ENCODE measurements at places on chromosomes 16 and 17.

- no peak for DNase-seq
Measured at GRCh38 chr17:39198186-39198566, 707 bp upstream of the CACNB1 start.

GRCh38 chr17:68306819-68307218 is 15.5 kb downstream of the ARSG start:
- no peak for DNase-seq

- no peak for DNase-seq
Measured at GRCh38 chr17:75067856-75068255, 19.9 kb upstream of the SLC16A5 start.

DNA sequence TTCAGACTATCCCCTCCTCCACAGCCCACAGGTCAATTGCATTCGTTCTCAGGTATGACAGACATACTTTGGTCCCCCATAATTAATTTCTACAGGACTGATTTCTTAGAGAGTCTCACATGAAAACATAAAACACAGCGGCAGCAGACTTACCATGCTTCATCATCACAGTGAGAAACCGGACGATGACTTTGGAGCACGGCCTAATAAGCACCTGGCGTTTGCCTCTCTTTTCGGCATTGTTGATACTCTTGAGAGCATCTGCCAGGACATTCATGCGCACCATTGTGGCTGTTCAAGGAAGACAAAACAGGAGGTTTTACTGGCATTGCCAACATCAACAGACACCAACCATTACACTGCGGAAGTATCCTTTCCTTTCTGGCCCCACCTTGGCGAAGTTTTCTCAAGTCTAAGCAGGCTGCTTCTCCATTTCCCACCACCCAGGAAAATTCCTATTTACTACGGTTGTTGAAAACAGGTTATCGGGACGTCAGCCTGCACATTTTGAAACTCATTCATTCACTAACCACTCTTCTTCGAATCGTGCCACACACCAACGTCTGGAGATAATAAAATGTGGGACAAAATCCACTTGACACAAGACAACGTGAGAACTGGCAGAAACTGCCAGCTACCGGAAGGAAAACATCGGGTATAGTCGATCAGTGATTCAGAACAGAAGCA is 1.2 kb downstream of the RPS15A start:
- no peak for DNase-seq

GRCh38 chr17:57966875-57967274 is 11.7 kb upstream of the CUEDC1 start:
- peak; percentile 36 for DNase-seq

- no peak for DNase-seq
Measured at GRCh38 chr17:35129973-35130351, 8.5 kb downstream of the FNDC8 start.

DNA sequence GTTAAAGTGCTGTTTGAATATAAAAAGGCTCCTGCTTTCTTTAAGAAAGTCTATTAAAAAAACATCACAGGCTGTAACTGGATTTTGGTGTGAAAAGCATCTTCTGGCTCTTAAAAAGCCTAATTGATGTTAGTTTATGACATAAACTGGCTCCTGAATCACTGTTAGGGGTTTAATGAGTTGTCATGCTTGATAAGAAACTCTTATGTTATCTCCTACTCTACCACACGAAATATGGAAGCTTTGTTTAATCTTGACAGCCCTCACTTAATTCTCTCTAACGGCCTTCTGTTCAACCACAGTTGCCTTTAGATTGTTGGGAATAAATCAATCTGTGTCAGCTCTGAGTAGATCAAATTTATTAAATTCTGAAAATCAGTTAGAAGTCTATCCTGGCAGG is 51.5 kb downstream of the CPPED1 start:
- DNase-seq = no peak

GRCh38 chr17:75592348-75593020 is 4.9 kb downstream of the MYO15B start:
- no peak for DNase-seq

DNA sequence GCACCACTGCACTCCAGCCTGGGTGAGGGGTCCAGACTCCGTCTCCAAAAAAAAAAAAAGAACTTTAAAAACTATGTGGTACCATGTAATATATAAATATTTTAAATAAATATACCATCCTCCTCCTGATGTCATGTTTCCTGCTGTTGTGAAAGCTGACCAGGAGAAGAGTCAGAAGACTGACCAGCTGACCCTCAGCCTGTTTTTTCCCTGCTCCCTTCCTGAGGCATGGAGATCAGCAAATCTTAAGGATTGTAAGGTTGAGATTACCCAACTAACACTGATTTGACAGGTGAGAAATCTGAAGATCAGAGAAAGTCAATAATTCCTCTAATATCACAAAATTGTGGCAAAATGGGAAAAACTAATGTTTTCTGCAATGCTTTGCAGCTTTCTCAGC is 18.1 kb downstream of the NCOR1 start:
- no peak for DNase-seq

- DNase-seq = no peak
Measured at GRCh38 chr17:38509772-38510420, 81.6 kb downstream of the ARHGAP23 start.

- DNase-seq = no peak
Measured at GRCh38 chr16:88602091-88602490, 31.9 kb downstream of the ZC3H18 start.

DNA sequence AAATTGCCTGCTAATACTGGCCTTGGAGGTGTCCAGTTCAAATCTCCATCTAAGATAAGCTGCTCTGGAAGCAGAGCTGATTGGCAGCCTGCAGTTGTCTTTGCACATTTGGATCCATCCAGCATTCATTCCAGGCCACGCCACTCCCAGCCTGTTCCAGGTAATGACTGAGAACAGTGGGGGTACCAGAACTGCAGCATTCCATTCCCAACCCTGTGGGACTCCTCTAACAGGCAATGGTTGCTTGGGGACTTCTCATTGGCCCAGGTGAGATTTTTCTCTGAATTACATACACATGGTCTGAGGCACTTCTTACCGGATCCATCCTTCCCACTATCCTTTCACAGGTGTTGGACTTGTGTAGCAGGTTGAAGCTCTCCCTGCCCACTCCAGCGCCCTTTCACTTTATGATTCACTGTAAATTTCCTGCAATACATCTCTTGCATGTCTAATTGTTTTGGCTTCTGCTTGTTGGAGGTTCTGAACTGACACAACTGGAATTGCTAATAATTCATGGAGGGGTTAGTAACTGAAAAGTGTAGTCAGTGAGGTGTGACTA is 206.1 kb upstream of the ZFHX3 start:
- no peak for DNase-seq

DNA sequence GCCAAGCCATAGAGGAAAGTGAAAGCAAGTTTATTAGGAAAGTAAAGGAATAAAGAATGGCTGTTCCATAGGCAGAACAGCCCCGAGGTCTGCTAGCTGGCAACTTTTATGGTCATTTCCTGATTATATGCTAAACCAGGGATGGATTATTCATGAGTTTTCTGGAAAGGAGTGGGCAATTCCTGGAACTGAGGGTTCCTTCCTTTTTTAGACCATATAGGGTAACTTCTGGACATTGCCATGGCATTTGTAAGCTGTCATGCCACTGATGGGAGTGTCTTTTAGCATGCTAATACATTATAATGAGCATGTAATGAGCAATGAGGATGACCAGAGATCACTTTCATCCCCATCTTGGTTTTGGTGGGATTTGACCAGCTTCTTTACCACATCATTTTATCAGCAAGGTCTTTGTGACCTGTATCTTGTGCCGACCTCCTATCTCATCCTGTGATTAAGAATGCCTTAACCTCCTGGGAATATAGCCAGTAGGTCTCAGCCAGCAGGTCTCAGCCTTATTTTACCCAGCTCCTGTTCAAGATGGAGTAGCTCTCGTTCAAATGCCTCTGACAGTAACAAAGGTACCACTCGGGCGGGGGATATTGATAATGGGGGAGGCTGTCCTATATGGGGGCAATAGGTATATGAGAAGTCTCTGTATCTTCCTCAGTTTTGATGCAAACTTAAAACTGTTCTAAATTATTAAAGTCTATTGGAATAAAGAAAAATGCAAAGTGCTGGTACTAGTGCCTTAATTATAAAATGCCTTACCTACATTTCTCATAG is 38.9 kb upstream of the HELZ start:
- DNase-seq = no peak

- DNase-seq = no peak
Measured at GRCh38 chr16:86794216-86794864, 216.0 kb downstream of the FOXL1 start.

GRCh38 chr17:28665994-28666393 is 4.0 kb downstream of the SUPT6H start:
- no peak for DNase-seq

GRCh38 chr17:76474894-76475293 is 7.5 kb downstream of the AANAT start:
- no peak for DNase-seq

GRCh38 chr16:11135464-11135973 is 120.5 kb downstream of the SOCS1 start:
- peak; percentile 89 for DNase-seq

GRCh38 chr16:23494188-23494587 is 16.1 kb downstream of the GGA2 start:
- no peak for DNase-seq

DNA sequence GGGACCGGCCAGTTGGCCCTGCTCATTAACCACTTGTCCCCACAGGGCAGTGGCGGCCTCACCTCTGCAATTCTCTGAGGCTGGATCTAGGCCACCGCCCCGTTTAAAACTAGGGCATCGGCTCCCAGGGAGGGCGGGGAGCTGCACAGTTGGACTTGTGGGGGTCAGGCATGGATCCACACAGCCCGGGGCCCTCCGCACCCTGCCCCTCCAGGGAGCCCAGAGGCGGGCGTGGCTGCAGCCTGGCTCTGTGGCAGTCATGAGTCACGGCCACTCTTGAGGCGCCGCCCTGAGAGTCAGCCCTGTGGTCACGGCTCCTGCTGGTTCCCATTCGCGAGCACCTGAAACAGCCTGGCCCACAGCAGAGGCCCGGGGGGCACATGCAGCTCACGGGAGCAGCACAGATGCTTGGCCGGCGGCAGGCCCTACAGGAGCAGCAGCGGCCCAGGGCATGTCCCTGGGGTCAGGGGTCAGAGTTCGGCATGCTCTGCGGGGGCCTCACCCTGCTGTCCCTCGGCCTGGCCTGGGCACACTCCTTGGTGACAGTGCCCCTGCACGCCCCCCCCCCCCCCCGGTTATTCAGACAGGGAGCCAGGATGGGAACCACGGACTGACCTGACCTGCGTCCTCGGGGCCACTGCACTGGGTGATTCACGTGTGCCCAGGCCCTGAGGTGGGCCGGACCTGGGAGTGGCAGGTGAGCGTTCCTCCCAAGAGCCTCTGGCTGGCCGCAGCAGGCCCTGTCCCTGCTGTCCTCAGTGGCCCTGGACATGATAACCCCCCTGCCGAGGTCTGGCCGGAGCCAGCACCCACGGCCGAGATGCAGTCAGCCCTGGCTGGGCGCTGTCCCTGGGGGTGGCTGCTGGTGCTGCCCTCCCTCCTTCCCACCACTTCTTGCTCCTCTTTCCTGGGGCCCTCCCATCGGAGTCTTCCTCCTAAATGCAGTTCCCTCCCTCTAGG is 8.2 kb downstream of the CAPN15 start:
- DNase-seq = peak; percentile 85

- DNase-seq = no peak
Measured at GRCh38 chr16:971981-972315, 1.2 kb upstream of the LMF1 start.

GRCh38 chr17:34442387-34443111 is 79.5 kb upstream of the CCL1 start:
- DNase-seq = no peak

DNA sequence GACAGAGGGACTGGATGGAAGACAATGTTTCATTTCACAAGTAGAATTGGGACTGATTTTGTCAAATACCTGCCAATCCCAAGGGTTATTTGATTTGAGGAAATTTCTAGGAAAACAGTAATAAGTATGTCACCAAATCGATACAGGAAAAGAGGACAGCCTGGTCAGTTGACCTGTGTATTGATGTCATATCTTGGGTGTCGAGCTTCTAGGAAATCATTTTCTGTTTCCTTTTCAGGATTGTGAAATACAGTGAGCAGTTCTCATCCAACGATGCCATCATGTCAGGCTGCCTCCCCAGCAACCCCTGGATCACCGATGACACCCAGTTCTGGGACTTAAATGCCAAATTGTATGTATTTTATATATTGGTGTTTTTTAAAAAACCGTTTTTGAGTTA is 56.1 kb downstream of the RGS9 start:
- DNase-seq = no peak

DNA sequence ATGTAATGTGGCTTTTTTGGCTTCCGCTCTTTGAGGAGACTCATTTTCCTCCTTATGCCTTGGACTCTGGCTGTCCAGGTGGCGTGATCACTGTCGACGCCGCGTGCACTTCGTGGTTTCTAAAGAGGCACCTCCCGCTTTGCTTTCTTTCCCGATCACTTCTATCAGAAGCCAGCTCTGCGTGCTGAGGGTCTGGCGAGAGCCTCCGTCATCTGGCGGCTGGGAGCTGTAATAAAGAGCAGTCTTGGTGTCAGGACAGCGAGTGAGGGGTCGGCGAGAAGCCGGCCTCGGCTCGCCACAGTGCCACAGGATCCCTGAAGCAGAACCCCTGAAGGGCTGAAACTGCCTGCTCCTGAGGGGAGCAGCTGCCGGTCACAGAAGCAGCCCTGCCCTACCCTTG is 7.4 kb downstream of the ZNF750 start:
- DNase-seq = no peak

GRCh38 chr17:34673516-34673915 is 94.1 kb downstream of the TMEM132E start:
- DNase-seq = no peak

- no peak for DNase-seq
Measured at GRCh38 chr16:3728424-3729160, 11.3 kb upstream of the TRAP1 start.

DNA sequence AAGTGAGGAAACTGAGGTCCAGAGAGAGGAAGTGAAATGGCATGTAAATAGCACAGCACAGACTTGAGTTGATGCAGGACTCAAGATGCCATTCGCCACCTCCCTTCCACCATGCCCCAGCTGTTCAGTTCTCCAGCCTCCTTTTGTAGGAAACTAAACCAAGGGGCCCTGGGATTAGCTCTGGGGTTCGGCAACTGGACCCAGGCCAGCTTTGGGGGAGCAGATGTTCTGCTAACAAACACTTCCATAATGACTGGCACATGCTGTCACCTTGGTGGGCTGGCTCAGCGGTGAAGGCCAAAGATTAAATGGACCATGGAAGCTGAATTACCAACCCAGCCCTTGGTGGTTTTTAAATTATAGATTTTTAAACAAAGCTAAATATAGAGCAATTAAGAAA is 77.0 kb downstream of the IRX6 start:
- DNase-seq = no peak

DNA sequence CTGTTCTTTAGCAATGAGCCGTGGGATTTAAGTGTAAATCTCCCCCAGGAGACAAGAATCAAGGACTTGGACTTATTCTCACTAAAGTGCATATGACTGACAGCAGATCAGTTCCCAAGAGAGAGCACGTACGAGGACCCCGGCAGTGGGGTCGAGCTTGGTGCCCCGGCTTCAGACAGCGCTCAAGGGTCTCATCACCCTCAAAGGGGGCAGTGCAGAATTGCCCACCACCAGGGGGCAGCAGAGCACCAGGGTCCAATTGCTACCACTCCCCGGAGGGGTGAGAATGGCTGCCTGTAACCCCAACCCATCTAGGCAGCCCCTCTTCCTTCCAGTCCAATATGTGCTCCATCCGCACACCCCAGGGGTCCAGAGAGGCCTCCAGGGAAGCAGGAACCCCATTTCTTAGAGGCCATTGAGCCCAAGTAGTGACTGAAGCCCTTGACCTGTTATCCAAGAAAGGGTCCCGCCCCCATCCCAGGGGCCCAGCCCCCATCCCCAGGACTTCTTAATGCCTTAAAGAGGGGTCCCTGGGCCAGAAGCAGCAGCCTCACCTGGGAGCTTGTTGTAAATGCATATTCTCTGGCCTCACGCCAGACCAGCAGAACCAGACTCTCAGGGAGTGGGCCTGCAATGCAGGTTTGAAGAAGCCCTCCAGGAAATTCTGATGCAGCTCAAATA is 86.1 kb downstream of the ZDHHC7 start:
- peak; percentile 33 for DNase-seq
